ENCODE measurements at places on chromosomes 2 and 18.

DNA sequence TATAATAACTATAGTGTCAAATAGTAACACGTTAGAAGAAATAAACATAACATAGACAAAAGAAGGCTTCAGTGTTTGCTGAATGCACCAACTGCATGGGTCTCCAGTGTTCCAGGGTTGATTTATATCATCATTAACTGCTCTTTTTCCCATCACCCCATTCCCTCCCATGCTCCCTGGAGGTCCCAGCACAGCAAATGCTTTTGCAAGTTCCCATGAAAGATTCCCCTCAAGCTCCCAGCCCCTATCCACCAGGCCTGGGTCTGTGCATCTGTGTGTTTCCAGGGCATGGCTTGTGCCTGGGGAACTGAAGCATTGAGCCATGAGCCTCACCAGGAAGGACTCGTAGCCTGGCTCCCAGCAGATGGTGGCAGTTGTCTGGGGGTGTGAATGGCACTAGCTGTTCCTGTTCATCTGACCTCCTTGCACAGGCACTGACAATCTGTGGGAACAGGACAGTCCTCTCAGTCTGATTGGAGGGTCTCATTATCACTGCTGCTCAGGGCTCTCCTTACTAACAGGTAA lies 164.6 kb upstream of the RMP24 start:
- peaks cover 11% of the 10 kb centered on the region for H3K4me1 ChIP-seq
- peaks cover 18% of the 10 kb centered on the region for H3K27me3 ChIP-seq
- H3K36me3 ChIP-seq = no peaks in the 10 kb centered on the region
- no peak overlapping the region for H3K27ac ChIP-seq
- DNase-seq = no peak

GRCh38 chr2:31505111-31505510 lies 75.6 kb downstream of the SRD5A2 start:
- H3K36me3 ChIP-seq = no peaks in the 10 kb centered on the region
- no peak for DNase-seq
- H3K4me1 ChIP-seq = no peaks in the 10 kb centered on the region
- H3K4me3 ChIP-seq = no peak overlapping the region
- no peak overlapping the region for H3K27ac ChIP-seq

DNA sequence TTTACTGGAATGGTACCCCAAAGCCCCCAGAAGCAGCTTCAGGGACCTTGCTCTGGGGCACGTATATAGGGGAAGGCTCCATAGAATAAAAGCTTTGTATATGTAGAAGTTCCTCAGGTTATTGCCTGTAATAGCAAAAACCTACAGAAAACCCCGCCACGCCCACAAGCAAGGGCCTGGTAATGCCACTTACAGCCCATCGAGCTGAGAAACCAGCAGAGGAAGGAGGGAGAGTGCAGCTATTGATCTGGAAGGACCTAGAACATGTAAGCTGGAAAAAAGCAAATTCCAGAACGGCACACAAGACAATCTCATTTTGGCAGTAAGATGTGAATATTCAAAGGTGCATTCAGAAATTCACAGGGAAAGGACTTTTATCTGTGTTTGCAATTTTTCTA lies 15.8 kb downstream of the HS1BP3 start:
- no peaks in the 10 kb centered on the region for H3K27me3 ChIP-seq
- no peak overlapping the region for H3K4me3 ChIP-seq
- H3K27ac ChIP-seq = no peak overlapping the region
- H3K4me1 ChIP-seq = peaks cover 8% of the 10 kb centered on the region

DNA sequence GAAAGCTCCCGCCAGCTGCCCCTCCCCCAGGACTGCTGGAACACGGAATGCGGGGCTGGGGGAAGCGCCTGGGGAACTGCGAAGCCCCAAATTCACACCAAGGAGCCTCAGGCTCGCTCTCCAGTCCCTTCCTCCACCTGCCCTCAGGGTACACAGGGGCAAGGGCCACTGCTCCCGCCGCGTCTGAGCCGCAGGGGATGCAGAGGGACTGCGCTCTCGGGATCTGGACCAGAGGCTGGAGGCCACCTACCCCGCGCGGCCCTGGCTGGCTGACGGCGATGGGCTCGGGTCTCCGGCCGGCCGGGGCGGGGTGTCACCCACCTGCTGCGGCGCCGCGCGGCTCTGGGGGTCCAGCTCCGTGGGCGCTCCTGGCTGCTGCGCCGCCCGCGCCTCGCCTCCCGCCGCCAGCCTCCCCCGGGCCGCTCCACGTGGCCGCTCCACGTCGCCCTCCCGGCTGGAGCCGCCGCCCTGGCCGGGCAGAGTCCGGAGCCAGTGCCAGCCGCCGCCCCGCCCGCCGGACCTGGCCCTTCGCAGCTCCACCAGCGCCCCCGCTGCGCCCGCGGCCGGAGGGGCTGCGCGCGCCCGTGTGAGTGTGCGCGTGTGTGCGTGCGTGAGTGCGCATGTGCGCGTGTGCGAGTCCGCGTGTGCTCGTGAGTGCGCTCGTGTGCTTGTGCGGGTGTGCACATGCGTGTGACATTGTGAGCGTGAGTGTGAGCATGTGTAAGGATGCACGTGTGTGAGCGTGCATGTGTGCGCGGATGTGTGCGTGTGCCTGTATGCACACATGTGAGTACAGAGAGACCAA lies at the start of gene CGREF1:
Gene CGREF1, minus strand, starts transcription at position 604 of the 805 bp plus-strand sequence. CDS start 14,762 bp downstream, outside the sequence.
- DNase-seq = no peak
- peaks cover 36% of the 10 kb centered on the region for H3K27me3 ChIP-seq
- no peaks in the 10 kb centered on the region for H3K36me3 ChIP-seq
- peak within 1 kb of the TSS; percentile 72 for H3K4me3 ChIP-seq
- H3K27ac ChIP-seq = no peak within 1 kb of the TSS
- H3K4me1 ChIP-seq = peaks cover 13% of the 10 kb centered on the region

DNA sequence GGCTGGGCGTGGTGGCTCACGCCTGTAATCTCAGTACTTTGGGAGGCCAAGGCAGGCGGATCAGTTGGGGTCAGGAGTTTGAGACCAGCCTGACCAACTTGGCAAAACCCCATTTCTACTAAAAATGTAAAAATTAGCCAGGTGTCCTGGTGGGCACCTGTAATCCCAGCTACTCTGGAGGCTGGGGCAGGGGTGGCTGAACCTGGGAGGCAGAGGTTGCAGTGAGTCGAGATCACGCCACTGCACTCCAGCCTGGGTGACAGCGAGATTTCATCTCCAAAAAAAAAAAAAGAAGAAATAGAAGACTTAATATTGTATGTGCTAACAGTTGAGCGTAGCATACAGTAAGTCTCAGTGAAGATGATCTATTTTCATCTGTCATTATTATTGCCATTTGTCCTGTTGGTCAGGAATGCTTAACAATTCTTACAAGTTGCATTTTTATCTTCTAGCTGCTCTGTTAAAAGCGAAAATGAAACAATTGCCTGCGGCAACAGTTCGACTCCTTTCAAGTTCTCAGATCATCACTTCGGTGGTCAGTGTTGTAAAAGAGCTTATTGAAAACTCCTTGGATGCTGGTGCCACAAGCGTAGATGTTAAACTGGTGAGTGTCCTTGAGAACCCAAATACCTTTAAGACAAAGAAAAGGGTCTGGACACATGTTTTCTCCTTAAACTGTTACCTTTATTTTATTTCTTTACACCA lies 7.2 kb downstream of the PMS1 start:
- H3K4me3 ChIP-seq = peak overlapping the region; percentile 71
- peak; percentile 56 for DNase-seq
- H3K4me1 ChIP-seq = peaks cover 34% of the 10 kb centered on the region
- peaks cover 41% of the 10 kb centered on the region for H3K36me3 ChIP-seq

GRCh38 chr2:212052412-212053159 lies 486.0 kb downstream of the ERBB4 start:
- DNase-seq = no peak
- peaks cover 1% of the 10 kb centered on the region for H3K36me3 ChIP-seq
- peak overlapping the region; percentile 65 for H3K27ac ChIP-seq
- peaks cover 13% of the 10 kb centered on the region for H3K4me1 ChIP-seq
- no peaks in the 10 kb centered on the region for H3K27me3 ChIP-seq

DNA sequence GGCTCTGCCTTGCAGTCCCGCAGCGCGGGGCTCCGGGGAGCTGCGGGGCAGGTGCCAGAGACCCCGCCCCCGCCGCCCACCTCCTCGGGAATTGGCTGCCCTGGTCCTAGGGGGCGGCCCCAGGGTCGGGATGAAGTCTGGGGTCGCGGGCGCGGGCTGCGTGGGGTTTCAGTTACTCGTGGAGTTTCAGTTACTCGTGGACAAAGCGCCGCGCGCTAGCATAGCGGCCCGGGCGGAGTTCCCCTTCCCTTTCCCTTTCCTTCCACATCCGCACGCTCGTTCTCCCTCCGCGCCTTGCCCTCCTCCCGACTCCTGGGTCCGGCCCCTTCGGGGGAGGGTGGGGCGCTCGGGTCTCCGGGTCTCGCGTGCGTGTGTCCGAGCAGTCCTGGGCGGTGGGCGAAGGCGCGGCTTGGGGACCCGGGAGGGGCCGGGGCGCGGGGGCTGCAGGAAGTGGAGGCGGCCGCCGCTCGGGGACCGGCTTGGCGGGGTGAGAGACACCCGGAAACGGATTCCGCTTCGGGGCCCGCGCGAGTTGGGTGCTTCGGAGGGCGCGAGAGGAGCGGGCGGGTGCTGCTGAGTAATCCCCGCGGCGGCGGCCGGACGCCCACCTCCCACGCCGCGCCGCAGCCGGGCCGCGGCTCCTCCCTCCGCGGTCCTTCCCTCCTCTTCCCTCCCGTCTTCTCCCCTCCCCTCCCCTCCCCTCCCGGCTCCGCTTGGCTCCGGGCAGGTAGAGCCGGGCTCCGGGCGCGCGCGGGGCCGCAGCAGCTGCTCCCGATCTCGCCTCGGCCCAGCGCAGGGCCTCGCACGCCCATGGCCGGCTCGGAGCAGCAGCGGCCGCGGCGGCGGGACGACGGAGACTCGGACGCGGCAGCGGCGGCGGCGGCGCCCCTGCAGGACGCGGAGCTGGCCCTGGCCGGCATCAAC lies at the start of gene TTC39C:
Gene TTC39C, plus strand, starts transcription at position 693 of the 924 bp plus-strand sequence. Its CDS starts 118 bp downstream, at position 811.
- peaks cover 26% of the 10 kb centered on the region for H3K36me3 ChIP-seq
- no peaks in the 10 kb centered on the region for H3K27me3 ChIP-seq
- peaks cover 72% of the 10 kb centered on the region for H3K4me1 ChIP-seq
- peak; percentile 92 for DNase-seq
- H3K27ac ChIP-seq = peak within 1 kb of the TSS; percentile 82

DNA sequence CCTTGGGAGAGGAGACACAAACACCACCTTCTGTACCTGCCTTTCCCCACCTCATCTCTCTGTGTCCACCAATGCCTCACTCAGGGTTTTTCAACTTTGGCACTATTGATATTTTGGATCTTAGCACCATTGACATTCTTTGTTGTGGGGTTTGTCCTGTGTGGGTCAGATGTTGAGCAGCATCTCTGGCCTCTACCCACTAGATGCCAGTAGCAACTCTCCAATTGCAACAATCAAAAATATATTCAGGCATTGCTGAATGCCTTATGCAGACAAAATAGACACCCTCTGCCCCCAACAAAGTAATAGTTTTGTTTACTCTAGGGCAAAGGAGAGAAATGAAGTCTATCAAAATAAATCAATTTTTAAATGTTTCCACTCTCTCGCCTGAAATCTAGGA lies 1384.3 kb upstream of the NXPH2 start:
- no peaks in the 10 kb centered on the region for H3K4me1 ChIP-seq
- no peaks in the 10 kb centered on the region for H3K36me3 ChIP-seq
- no peak overlapping the region for H3K4me3 ChIP-seq
- H3K27ac ChIP-seq = no peak overlapping the region
- DNase-seq = no peak
- H3K27me3 ChIP-seq = no peaks in the 10 kb centered on the region

DNA sequence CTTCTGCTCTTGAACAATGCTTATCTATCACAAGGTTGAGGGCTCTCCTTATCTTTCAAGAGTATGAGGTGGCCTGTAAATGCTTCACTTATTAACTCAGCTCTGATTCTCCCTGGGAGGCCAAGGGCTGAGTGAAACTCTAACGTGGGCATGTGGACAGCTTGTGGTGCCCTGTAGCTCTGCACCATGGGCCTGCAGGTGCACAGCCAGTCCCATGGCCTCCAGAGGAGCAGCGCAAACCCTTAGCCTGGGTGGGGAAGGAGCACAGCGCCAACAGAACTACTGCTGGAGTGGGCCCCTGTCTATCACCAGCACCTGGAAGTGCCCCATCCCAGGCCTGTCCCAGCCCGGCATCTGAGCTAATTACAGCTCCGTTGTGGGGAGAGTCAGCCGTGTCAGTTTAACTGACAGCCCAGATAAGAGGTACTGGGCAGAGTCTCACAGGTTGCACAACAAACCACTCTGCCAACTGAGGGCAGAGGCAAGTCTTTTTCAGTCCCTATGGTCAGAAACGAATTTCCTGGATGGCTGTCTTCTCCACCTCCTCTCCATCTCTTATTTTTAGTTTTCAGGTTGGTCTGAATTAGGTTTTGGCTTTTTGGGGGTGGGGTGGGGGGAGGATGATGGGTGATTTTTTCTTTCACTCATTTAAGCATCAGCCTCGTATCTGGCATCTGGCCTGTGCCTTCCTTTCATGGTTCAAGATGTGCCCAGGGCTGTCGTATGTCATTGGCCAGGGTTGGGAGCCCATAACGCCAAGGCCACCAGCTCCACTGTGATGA lies 219.5 kb downstream of the BCL2 start:
- DNase-seq = no peak
- H3K4me3 ChIP-seq = no peak overlapping the region
- H3K4me1 ChIP-seq = peaks cover 33% of the 10 kb centered on the region
- peaks cover 7% of the 10 kb centered on the region for H3K36me3 ChIP-seq
- no peak overlapping the region for H3K27ac ChIP-seq

- no peaks in the 10 kb centered on the region for H3K27me3 ChIP-seq
- no peak overlapping the region for H3K4me3 ChIP-seq
- no peak overlapping the region for H3K27ac ChIP-seq
- no peaks in the 10 kb centered on the region for H3K36me3 ChIP-seq
Measured at GRCh38 chr18:26840965-26841364, 24.5 kb downstream of the AQP4 start.

GRCh38 chr2:38810488-38810887 lies 32.5 kb downstream of the GEMIN6 start:
- no peaks in the 10 kb centered on the region for H3K27me3 ChIP-seq
- DNase-seq = no peak
- H3K4me1 ChIP-seq = no peaks in the 10 kb centered on the region

DNA sequence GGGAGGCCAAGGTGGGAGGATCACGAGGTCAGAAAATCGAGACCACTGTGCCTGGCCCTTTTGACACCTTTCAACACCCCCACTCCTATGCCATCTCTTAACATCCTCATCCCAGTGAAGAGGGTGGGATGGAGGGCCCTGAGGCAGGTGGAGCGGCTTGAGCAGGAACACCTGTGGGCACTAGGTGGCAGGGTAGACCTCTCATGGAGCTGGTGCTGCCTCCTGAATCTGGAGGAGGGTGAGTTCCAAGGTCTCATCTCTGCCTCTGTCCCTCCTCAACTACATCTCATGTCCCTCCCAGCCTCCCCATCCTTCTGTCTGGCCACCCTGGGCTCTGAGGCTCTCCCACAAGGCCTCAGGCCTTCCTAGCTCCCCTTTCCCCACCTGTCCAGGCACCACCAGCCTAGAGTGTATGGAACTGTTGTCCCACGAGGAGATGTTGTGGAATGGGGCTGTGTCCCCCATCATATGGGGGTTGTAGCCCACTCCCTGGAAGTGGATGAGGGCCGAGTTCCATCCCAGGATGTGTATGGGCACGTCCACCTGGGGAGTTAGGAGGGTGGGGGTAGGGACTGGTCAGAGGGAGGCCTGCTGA lies 17.0 kb upstream of the CRYBA2 start:
- DNase-seq = no peak
- no peak overlapping the region for H3K27ac ChIP-seq
- no peaks in the 10 kb centered on the region for H3K36me3 ChIP-seq
